ENCODE measurements at places on chromosomes 3 and 15.

DNA sequence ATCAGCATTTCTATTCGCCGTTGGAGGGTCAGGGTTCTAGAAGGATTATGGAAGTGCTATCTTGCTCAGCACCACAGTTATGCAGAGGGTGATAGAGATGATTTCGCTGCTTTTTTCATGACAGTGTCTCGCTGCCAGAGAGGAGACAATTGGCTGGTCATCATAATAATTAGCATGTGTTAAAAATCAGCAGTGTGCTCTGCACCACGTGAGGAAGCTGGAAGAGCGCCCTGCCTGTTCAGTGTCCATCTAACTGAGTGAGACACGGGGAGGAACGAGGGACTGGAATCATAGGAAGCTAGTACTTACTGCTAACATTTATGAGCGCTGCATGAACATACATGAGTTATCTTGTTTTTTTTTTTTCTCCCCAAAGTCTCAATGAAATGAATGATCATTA is 116.2 kb upstream of the PLAAT1 start:
- no peak for DNase-seq

DNA sequence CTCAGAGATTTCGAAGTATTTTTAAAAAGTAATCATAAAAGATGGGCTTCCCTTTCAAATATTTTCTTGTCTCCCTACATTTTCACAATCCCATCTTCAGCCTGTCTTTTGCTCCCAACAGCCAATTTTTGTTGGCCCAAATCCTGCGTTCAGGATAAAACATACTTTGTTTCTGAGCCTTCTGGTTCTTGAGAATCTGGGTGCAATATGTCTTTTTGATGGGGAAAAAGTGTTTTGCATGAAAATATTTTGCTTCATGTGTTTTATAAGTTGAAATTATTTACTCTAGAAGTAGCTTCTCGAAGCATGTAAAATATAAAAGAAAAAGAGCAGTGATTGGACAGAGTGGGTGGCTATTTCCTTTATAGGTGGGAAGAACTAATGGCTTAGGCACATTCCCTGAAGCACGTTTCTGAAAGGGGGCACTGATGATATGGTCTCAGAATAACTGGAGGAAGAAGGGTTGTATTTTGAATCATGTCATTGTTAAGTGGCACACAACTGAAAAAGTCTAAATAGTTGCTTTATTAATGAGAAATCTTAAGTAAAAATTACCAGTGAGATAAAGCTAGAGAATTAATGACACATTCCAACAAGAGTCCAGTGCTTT is 3.9 kb downstream of the UNC13C start:
- DNase-seq, result no peak

- no peak for DNase-seq
Observed at GRCh38 chr15:28107111-28107903, 8.2 kb upstream of the OCA2 start.

DNA sequence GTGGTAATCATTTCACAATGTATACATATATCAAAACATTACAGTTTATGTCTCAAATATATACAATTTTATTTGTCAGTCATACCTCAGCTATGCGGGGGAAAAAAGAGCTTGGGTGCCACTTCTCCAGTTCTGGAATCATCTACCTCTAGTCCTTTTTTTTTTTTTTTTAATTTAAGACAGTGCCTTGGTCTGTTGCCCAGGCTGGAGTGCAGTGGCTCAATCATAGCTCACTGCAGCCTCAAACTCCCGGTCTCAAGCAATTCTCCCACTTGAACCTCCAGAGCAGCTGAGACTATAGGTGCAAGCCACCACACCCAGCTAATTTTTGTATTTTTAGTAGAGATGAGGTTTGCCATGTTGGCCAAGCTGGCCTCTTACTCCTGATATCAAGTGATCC is 67.4 kb downstream of the TMEM266 start:
- DNase-seq, result no peak

DNA sequence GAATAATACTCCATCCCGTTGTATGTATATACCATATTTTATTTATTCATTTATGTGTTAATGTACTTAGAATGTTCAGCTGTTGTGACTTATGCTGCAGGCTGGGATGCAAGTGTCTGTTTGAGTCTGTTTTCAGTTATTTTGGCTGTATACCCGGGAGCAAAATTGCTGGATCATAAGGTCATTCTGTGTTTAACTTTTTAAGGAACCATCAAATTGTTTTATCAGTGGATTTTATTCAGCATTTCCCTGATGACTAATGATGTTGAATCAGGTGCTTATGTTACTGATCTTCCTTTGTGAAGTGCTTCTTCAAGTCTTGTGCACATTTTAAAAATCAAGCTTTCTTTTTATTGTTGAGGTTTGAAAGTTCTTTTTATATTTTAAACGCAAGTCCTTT is 118.1 kb downstream of the SLC25A26 start:
- no peak for DNase-seq

DNA sequence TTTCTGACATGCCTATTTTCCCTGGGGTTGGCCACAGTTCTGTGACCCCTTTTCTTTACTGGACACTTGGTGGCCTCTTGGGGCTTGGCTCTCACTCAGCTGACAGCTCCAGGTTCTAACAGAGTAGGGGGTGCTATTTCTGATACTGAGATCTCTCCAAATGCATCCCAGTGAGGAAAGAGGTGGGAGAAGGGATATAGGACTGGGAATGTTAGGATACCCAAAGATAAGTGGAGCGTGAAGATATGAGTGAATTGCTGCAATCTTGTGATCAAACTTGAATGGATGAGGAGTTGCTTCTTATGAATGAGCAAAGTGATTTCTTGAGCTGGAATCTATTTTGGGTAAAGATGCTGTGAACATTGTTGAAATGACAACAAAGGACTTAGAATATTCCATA is 74.6 kb downstream of the ATP2B2 start:
- DNase-seq, result no peak

DNA sequence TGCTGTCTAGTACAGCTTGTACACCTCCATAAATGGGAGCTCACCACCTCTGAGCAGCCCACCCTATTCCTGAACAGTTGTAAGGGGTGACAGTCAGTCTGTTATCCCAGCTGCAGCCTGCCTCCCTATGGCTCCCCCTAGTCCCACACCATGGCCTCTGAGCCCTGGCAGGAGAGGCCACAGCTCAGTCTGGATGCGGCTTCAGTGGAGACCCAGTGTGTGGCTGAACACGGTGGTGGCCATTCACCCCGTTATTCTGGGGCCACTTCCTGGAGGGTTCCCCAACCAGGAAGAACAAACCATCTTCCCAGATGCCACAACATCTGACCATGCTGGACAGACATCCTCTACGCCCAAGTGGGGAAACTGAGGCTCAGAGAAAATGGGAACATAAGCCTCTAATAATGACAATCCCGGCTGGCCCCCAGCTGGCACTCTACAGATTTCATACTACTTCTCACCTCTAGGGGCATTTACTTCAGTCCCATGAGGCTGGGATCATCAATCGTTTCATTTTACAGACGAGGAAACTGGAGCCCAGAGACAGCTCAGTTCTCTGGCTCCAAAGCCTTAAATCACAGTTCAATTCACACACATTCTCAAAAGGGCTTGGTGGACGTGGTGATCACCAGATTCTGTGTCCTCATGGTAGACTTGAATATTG is 9.2 kb upstream of the GRIP2 start:
- no peak for DNase-seq

- DNase-seq, result no peak
Observed at GRCh38 chr3:1350885-1351284, 258.1 kb downstream of the CNTN6 start.

DNA sequence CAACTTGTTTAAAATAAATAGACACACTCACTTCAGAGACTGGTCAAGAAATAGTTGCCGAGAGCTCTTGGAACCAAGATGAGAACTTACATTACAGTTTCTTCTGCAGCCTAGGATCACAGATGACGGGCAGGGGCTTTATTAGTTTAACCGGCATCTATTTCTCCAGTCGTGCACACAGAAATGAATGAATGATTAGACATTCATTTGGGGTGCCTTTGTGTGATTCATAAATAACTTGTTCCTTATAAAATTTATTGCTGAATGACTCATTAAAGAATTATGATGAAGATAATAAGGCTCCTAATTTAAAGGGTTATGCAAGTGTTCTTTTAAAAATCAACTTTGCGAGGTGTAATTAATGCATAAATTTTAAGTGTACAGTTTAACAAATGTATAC is 20.8 kb downstream of the NFKBIZ start:
- no peak for DNase-seq

- no peak for DNase-seq
Observed at GRCh38 chr3:180882115-180882514, 30.4 kb upstream of the FXR1 start.

GRCh38 chr15:75073197-75073596 is 49.8 kb downstream of the PPCDC start:
- DNase-seq, result no peak

DNA sequence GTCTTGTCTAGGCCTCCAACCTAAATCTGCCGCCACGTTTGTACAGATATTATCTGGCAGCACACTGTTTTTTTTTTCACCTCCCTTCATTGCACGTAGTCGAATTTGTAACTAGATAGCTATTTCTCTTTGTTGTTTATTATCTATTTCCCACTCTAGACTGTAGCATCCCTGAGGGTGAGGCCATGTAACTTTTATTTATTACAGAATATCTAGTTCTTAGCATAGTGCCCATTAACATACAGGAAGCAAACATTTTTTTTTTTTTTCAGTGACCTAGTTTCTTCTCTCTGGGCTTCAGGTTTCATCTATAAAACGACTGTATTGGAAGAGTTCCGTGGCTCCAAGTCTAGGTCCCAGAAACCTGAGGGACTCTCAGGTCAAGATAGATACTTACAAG is 354.3 kb downstream of the FGF12 start:
- DNase-seq, result no peak

GRCh38 chr15:90062462-90062932 is 39.8 kb downstream of the IDH2 start:
- peak; percentile 93 for DNase-seq

DNA sequence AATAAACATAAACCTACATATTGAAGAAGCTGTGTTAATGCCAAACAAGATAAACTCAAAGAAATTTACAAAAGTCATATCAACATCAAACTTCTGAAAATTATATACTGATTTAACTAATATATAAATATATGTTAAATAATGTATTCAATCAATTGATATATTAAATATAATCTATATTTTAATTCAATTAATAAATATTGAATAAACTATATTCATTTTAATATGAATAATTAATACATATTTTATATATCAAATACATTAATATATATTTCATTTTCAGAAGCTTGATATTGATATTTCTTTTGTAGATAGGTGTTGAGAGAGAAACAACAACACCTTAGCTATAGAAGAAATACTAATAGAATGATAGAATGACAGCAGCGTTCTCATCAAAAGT is 768.1 kb downstream of the MECOM start:
- DNase-seq, result no peak

- DNase-seq, result peak; percentile 22
Observed at GRCh38 chr3:131361464-131362421, 19.8 kb upstream of the NUDT16 start.

GRCh38 chr15:45326741-45327140 is 51.6 kb downstream of the GATM start:
- DNase-seq, result no peak

DNA sequence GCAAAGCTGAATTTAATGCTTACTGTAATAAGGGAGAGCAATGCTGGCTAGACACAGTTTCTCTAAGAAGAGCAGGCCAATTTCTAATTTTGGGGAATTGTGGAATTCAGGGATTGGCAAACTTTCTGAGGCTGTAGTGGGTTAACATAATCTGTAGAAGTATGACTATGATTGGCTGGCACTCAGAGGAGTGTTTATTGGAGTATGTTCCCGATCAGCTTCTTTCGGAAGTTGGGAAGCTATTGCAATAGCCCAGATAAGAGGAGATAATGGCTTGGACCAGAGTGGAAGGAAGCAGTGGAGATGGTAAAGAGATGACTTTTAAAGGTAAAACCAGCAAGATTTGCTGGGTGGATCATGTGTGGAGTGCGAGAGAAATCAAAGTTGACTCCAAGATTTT is 19.4 kb downstream of the TMOD3 start:
- no peak for DNase-seq

DNA sequence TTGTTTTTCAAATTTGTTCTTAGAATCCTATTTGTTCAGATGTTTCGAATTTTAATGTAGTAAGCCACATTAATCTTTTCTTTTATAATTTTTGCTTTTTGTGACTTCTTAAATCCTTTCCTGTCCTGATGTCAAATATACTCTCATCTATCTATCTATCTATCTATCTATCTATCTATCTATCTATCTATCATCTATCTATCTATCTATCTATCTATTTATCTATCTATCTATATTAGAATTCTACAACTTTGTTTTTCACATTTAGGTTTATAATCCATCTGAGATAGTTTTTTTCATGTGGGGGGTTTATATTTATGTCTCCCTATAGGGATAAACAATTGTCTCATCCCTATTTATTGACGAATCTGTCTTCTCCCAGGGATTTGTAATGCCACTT is 32.1 kb downstream of the CTXND1 start:
- DNase-seq, result no peak

DNA sequence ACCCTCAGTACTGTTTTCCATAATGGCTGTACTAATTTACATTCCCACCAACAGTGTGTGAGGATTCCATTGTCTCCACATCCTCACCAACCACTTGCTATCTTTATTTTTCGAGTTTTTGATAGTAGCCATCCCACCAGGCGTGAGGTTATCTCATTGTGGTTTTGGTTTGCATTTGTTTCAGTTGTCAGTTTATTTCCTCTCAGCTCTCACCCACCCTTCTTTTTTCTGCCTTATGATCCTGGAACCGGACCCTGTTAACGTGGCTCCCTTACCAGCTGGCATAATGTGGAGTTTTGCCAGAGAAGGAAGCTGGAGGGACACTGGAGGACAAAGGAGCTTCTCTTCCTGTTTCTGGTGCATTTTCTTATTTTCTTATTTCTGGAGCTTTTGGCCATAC is 25.1 kb upstream of the SH3GL3 start:
- DNase-seq, result no peak

GRCh38 chr3:33007776-33008175 is 56.3 kb downstream of the CCR4 start:
- no peak for DNase-seq

GRCh38 chr15:36814105-36814504 is 234.7 kb downstream of the CDIN1 start:
- DNase-seq, result no peak

- no peak for DNase-seq
Observed at GRCh38 chr3:134291319-134292254, 40.9 kb upstream of the RYK start.

GRCh38 chr3:72628065-72628464 is 220.2 kb downstream of the SHQ1 start:
- DNase-seq, result no peak

Measured in NCI-H187 (cell line).